MCF 10A (cell line): ENCODE measurements at places on chromosomes 7 and 10. TPM values are rescaled to one million over a fixed set of nuclear protein-coding genes. Genes with fewer than 3 reads are reported as not detected.

The CPED1 gene
- total RNA-seq = not detected in 2 replicates

The ZNF248 gene
- total RNA-seq = 5.7 and 10.0 TPM in 2 replicates

The NXPH1 gene
- not detected in 2 replicates for total RNA-seq

The FAM180A gene
- 0.17 TPM in 1 of 2 replicates, not detected in the other for total RNA-seq

The SFRP5 gene
- total RNA-seq = not detected in 2 replicates

The GPER1 gene
- total RNA-seq = 0.28 and 0.32 TPM in 2 replicates

The JMJD1C gene
- 91.9 and 101 TPM in 2 replicates for total RNA-seq

The NPM3 gene
- total RNA-seq = 120 and 163 TPM in 2 replicates

The NUTM2D gene
- total RNA-seq = 2.0 and 2.3 TPM in 2 replicates

The PAOX gene
- 1.2 and 1.8 TPM in 2 replicates for total RNA-seq

The CDHR1 gene
- total RNA-seq = not detected in 2 replicates

The LRGUK gene
- total RNA-seq = 0.19 and 0.29 TPM in 2 replicates

The PTEN gene
- 55.5 and 64.1 TPM in 2 replicates for total RNA-seq

The SMKR1 gene
- 12.4 and 17.1 TPM in 2 replicates for total RNA-seq

The ITPRID1 gene
- not detected in 2 replicates for total RNA-seq

The CH25H gene
- not detected in 2 replicates for total RNA-seq

The LDB3 gene
- total RNA-seq = 0.23 and 0.29 TPM in 2 replicates

The LIPN gene
- total RNA-seq = not detected in 2 replicates

The ANKRD1 gene
- 0.20 and 0.65 TPM in 2 replicates for total RNA-seq

The LRRD1 gene
- total RNA-seq = not detected in 2 replicates

The SNX8 gene
- 31.0 and 31.2 TPM in 2 replicates for total RNA-seq

The ADAM12 gene
- total RNA-seq = 2.2 and 3.1 TPM in 2 replicates

The IFIT1B gene
- not detected in 2 replicates for total RNA-seq

The CDNF gene
- 1.9 and 2.9 TPM in 2 replicates for total RNA-seq
